Adrenal gland (tissue), 19 donors: ENCODE measurements at places on chromosomes 12 and 14.
A peak's percentile ranks its signal among the peaks of the same experiment; 100 is the strongest.

DNA sequence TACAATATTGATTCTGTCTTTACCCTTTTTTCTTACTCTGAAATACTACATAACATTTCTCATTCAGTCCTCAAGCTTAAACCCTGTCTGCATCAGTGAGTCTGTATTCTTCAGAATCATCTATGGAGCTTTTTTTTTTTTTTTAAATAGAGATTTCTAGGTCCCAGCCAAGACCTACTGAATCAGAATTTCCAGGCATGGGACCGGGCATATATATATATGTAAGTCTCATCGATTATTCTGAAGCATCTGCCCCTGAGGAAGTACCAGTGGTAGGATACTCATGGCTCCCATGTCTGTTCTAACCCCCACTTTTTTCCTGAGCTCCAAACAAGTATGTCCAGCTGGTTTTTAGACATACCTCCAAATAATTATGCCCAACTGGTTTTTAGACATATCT, 6.1 kb downstream of the DDX47 start:
- no peak for DNase-seq

- no peak for DNase-seq
Observed at GRCh38 chr12:112161711-112162110, 36.4 kb downstream of the TRAFD1 start.

DNA sequence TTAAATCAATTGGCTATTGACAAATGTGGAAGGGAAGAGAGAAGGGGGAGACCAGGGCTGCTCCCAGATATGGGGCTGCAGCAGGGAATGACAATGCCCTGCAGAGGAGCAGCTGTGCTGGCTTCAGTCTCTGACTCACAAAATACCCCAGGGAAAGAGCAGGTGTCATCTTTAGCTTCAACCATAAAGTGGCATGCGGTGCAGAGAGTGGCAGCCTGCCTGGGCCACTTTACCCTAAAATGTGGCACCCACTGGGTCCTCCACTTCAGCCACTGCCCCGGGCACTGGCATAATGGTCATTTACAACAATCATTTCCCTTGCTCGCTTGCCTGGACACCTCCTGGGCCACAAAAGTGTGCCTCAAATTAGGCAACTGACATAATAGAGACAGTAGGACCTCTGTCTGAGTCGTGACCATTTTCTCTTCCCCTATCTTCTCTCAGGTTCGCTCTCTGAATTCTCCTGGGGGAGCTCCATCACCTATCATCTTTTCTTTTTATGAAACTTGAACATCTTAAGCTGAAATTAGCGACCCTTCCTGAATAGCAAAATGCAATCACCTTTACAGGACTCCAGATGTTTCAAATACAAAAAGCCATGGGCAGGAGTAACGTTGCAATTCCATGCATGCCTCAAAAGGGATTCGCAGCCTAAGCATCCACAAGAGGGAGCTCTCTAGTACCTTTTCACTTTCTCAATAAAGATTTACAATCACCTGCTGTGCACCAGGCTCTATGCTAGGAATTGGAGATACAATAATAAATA, 179.9 kb upstream of the ATF7IP start:
- DNase-seq = peak; percentile 47

DNA sequence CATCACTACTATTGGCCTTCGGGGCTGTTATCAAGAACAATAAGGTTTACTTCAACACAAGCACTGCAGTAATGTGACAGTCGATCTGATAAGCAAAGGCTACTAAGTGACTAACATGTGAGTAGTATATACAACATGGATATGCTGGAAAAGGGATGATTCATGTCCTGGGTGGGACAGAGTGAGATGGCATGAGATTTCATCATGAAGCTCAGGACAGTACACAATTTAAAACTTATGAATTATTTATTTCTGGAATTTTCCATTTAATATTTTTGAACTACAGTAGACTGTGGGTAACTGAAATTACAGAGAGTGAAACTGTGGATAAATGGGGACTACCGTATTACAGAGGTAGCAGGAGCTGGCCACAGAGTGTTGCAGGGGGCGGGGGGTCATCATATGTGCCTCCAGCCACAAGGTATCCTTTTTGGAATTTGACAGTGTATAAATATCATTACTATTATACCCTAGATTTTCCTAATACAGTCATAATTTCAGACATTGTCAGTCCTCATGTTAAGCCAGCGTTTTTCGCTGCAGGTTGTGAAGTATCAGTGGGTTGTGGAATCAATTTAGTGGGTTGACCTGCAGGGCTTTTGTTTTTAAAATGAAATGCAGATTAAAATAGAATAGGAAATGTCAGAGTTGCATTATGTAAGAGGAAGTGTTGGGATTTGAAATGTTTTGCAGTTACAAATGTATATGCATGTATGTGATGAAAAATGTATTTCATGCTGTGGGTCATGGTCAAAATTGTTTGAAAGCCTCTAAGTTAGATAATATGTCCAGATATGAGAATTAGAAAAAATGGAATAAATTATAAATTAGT, 148.0 kb upstream of the NUDT4 start:
- DNase-seq = no peak

GRCh38 chr12:130645751-130646150, 70.3 kb downstream of the RIMBP2 start:
- no peak for DNase-seq

- DNase-seq = no peak
Observed at GRCh38 chr14:104356738-104357688, 218.6 kb downstream of the KIF26A start.

GRCh38 chr12:53961025-53961761, 6.5 kb downstream of the HOXC12 start:
- no peak for DNase-seq

DNA sequence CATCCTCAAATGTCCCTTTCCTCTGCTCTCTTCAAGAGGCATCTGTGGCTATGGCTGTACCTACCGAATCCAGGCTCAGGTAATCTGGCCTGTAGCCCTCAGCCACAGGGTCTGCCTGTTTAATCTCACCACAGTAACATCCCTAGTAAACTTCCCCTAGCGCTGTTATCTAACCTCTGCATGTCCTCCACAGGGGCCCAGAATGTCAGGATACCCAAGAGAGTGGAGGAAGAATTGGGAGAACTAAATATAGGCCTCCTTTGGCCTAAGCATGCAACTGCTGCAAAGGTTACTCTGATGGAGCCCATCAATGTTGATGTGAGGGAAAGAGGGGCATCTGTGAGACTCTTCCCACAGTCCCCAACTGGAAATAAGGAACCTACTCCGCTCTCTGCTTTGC, 63.2 kb upstream of the IFNG-AS1 start:
- DNase-seq = no peak

- peak; percentile 77 for DNase-seq
Observed at GRCh38 chr12:57110104-57111030, 795 bp downstream of the STAT6 start.

DNA sequence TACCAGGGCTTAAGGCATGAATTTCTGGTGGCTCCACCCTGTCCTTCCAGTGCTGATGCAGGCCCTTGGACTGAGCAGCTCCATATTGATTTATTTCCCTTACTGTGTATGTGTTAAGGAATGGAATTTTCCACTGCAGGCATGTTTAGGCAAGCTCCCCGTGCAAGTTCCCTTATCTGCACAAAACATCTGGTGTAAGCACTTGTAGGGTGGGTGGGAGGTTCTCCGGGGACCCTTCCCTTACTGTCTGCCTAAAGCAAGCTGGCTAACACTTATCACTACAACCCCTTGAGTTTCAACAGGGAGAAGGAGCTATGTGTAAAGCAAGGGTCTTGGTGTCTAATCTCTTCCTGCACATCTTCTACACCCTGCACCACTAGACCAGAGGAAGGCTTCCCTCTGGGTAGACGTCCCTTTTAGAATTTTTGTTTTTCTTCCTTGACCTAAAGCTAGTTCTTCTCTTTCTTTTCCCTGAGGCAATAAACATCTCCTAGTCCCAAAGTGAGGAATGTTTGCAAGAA, 22.0 kb upstream of the DRAM1 start:
- no peak for DNase-seq

DNA sequence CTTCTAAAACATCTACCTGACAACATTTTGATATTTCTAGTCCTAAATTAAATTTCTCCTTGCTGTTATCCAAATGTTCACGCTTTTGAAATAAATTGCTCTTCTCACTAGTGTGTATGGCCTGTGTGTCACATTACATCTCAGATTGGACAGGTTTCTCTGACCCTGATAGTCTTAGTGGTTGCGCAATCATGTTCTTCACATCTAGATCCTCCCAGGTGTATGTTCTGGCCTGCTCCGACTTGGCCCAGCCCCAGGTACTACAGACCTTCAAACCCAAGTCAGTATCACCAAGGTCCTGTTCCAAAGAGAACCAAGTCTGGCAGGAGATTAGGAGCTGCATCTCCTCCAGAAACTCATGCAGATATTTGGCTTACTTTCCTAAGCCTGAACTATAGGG, 209.5 kb downstream of the ASCL1 start:
- no peak for DNase-seq

- no peak for DNase-seq
Observed at GRCh38 chr12:108289350-108290161, 49.6 kb downstream of the CMKLR1 start.

GRCh38 chr12:120720234-120720986, 5.2 kb upstream of the ACADS start:
- peak; percentile 81 for DNase-seq

DNA sequence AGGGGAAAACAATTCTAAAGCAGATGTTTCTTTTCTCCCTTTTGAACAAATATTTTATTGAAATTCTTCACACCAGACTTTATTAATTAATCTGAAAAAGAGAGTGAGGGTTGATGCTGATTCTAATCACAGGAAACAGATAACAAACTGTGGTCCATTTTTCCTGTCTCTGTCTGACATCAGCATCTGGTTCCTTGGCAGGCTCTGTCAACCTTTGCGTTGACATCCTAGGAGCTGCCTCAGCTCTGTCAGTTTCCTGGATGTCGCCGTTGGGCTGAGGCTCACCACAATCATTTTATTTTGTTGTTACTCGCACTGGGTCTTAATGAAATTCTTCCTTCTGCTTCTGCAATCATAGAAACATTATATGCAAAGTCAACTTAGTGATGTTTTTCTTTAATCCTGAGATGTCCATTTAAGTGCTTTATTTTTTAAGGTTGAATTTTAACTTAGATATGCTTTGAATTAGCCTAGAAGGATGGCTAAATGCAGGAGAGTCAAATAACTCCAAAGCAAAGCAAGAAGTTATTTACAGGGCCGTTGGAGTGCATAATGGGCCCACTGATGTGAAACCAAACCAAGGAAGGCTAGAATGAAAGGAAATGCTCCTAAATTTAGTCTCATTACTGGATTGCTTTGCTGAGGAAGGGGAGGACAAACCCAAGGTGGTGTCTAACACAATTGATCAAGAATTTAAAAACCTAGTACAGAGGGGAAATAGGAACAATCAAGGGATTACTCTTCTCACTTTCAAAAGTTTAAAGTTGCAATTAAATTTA, 542.4 kb downstream of the FLRT2 start:
- no peak for DNase-seq

- no peak for DNase-seq
Observed at GRCh38 chr14:20499108-20499507, 6.2 kb upstream of the RNASE10 start.

DNA sequence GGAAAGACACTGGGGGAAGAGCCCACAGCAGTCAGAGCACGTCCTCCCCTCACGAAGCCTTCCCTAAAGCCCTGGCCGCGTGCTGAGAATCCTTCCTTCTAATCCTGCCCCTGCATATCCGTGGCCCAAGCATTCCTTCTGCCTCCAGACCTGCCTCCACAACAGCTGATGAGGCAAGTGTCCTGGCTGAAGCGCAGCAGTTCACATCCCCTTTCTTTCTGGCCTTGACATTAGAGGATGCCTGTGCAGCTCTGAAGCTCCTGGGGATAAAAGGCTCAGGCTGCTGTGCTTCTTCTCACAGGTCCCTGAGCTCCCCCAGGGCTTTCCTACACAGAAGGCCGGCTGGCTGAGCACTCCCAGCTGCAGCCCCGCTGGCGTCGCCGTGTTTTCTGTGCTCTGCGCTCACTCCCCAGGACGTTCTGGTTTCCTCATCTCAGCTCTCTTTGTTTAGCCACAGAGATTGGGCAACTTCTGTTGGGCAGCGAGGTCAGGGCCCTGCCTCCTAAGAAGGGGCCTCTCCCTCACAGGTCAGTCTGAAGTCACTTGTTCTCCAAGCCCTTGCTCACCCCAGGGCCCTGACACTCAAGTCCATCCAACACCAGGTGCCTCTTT, 45.8 kb downstream of the NINJ2 start:
- DNase-seq = peak; percentile 68

DNA sequence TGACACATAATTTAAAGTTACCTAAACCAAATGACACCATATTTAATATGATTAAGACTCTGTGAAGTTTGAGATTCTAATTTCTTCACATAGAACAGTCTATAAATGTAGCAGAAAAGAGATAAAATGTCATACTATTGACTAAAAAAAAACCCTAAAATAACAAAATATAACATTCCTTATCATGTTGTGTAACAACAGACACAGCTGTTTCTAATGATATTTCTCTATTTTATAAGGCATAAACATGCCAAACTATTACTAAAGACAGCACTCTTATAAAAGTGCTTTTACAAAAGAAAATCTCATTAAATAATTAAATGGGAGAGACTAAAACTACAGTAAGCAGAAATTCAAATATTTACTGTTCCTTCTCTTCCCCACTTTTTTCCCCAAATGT, 49.4 kb downstream of the NOVA1 start:
- DNase-seq = no peak

GRCh38 chr12:80756875-80757274, 40.2 kb downstream of the MYF5 start:
- no peak for DNase-seq

GRCh38 chr12:50101663-50102062, 2.1 kb upstream of the GPD1 start:
- no peak for DNase-seq

DNA sequence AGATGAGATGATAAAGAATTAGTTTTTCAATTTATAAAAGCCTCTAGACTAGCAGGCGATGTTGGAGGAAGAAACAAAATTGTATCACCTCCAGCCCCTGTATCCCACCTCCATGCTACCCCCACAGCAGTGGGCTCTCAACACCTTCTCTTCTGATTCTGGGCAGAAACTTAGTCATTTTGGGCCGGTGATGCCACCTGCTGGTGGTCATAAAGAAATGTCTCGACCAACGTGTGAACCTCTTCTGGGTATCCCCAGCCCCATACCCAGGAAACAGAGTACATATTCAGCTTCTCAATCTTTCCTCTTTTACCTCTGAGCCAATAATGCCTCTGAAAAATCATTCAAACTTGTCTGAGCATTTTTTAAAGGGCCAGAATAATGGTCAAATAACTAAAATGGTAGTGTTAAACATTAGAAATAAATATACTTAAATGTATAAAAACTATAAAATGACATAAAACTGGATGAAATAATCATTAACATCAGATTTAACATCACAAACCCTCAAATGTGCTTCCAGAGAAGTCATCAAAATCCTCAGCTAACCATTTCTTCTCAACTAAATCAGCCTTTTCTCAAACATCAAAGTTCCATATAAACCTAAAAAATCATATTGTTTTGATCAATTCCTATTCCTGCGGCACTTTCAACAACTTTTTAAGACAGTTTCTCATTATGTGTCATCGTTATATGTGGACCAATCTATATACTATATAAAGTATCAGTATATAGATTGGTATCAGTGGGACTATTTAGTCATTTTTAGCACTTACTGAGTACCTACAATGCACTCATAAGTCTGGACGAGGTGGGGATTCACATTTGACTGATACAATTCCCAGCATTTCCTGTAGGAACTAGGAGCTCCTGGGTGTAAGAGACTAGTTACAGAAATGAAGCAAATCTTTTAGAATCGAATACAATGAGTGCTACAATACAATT, 69.4 kb downstream of the ATXN2 start:
- DNase-seq = no peak
